ENCODE measurements at places on chromosomes 12 and 14.

DNA sequence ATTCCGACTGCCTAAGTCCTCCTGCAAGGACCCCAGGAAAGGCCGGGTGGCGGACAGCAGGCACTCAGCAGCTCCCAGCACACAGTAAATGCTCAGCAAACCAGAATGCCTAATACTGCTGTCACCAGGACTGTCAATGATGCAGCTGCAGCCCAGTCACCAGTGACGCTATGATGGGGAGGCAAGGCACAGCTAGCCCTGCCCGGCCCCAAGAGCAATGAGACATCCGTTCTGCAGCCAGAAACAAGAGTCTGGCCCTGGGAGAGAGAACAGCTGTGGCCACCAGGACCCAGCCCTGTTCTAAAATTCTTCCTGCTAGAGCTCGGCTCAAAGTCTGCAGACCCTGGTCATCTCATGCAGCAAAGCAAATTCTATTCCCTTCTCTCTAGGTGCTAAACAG is 69.8 kb downstream of the NCOR2 start:
- no peak for DNase-seq

DNA sequence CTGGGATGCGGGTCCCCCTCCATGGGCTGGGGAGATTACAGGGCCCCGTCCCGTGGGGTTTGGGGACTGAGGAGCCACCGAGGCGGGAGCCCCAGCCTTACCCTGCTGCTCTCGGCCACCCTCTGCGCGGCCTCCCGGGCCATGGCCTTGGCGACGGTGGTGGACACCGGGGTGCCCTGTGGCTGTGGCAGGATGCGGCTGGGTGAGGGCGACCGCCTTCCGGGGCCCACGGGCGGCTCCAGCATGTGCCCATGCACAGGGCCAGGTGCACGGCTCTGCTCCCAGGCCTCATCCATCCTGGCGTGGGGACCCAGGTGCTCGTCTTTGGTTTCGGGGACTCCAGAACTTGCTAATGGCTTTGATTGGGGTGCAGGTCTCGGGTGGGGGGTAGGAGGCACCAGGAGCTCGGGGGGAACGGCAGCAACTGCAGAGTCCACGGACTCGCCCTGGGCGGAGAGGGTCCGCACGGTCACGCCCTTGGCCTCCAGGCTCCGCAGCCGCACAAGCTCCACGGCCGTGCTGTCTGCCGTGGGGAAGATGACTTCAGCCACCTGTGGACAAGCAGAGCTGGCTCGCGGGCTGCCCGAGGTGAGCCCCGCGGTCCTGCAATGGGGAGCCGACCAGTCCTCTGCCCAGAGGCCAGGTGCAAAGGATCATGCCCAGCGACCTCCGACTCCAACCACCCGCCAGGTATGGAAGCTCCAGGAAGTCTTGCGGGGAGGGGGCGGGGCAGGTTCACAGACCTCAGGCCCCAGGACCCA is 99.2 kb downstream of the PIWIL1 start:
- no peak for DNase-seq

DNA sequence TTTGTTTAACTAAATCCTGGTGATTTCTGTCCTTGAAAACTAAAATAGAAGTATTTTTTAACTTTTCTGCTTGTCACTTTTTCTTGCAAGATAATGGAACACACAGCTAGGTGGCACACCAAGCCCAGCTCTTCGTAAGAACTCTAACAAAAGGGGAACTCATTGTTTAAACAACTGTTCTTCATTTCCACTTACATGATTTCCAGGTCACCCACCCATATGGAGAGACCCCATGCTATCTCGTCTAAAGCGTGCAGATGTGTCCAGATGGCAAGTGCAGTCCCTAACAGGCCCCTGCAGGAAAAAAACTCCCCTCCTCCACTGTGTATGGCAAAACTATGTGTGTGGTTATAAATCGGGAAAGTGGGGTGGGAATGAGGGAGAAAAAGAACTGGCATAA is 43.3 kb upstream of the NT5DC3 start:
- peak; percentile 66 for DNase-seq

DNA sequence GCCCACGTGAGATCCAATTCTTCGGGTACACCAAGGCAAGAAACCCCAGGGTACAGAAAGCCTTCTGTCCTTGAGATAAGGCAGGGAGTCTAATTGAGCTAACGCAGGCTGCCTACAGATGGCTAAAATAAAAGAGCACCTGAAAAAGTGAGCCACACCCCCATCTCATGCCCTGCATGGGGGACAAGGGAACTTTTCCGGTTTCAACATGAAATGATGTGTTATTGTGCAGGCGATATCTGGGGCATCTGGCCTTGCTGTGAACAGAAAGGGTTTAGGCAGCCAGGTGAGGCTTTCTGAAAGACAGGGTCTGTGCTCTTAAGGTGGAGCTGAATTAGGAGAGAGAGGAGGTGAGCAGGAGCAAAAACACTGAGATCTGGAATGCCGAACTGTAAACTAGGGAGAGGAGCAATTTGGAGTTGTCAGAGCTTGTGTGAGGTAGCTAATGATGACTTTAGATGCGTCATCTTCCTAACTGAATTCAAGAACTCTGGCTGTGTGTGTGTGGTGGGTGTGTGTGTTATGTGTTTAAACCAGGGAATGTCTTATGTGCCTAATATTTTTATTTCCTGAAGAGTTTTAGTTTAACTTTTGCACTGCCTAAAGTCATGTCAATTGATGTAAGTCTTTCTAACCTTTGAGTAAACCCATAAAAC is 20.1 kb upstream of the LDHB start:
- DNase-seq: no peak

DNA sequence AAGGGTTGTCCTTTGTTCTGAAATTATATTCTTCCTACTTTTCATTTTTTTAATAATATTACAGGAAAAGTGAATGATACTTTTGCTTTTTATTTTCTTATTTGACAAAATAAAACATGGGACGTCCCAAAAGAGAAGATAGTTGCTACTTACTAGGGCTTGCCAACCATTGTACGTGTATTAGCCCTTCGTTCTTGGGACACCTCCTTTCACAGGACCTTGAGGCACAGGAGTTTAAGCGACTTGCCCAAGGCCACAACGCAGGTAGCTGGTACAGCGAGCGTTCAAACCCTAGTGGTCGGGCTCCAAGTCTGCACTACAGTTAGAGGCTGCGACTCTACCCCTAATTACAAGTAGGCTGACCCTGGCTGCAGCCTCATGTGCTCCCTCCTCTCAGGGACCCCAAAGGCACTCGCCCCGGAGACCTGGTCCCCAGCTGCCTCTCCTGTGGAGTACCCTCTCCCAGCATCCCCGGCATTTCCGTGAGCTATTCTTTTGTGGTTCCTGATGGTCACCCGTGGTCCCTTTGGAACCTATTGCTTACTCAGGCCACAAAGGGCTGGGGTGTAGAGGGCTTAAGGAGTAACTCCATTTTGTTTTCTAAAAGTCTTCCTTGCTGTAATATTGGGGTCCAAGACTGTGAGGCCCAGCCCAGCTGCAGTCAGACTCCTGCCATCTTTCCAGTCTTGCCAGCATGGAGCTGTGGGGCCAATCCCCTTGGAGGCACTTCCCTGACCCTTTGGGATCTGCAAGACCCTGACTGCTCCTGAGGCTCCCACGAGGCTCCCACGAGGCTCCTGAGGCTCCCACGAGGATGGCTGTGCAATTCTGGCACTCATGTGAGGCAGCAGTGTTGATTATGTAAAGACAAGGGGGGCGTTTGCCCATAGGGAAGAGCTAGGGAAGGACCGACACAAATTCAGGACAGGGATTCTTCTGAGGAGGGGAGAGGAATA is 49.7 kb downstream of the IQSEC3 start:
- no peak for DNase-seq

- DNase-seq: peak; percentile 18
Measured at GRCh38 chr12:27732281-27732680, 21.6 kb downstream of the MRPS35 start.

GRCh38 chr12:8052679-8053078 is 13.5 kb downstream of the C3AR1 start:
- DNase-seq: no peak

DNA sequence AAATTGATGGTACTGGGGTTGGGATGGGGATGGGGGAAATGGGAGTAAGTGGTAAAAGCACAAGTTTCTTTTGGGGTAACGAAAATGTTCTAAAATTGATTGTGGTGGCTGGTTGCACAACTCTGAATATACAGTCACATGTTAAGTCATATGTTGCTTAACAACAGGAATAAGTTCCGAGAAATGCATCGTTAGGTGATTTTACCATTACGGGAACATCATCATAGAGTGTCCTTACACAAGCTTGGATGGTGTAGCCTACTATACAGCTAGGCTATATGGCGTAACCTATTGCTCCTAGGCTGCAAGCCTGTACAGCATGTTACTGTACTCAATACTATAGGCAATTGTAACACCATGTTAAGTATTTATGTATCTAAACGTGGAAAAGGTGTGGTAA is 31.0 kb downstream of the ITGA7 start:
- DNase-seq: no peak

DNA sequence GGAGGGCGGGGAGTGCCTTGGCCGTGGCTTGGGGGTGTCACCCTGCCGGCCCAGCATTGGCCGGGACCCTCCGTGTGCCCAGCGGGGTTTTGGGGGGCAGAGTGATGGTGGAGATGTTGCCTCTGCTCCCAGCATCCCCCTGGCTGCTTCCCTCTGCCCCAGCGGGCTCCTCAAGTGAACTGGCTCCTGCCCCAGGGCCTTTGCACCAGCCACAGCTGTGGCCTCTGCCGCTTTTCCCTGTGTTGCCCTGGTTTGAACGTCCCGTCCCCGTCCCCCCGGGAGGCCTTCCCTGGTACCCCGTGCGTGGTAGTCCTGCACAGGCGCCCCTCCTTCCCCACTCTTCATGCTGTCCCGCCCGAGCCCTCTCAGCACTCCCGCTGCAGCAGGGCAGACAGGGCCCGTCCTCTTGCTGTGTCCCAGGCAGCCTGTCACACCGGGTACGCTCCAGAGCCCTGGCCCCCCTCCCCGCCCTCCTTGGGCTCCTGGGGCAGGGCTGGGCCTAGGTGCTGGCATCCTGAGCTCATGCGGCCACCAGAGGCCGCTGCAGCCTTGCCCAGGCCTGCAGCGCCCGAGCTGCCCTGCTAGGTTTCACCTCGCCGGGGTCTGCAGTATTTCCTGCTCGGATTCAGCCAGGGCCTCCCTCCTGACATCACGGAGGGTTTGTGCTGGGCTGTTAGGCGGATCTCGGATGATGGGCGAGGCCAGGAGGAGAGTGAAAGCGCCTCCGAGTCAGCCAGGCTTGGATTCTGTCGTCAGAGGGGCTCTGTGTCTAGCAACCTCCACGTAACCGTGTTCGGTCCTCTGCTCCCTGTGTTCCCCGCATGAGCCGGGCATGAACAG is 9.5 kb downstream of the NOC4L start:
- DNase-seq: peak; percentile 72

GRCh38 chr14:100473249-100473648 is 114.0 kb downstream of the BEGAIN start:
- no peak for DNase-seq

- DNase-seq: no peak
Measured at GRCh38 chr12:115541891-115542421, 735.5 kb downstream of the MED13L start.

GRCh38 chr12:52372216-52373154 is 5.2 kb upstream of the KRT85 start:
- DNase-seq: peak; percentile 74

DNA sequence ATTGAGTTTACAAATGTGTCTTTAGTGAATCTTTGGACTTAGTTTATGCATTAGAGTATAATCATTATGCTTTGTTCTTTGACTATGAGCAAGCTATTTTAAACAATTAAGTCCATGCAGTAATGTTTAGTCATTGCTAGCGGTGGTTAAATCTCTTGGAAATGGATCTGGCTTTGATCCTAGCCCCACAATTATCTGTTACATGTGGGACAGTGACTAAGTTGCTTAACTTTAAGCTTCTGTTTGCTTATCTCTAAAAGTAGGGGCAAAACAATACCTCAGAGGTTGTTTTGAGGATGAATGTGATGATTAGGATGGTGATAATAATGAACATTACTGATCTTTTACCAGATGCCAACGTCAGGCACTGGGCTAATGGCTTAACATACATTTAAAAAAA is 124.2 kb downstream of the NPAS3 start:
- no peak for DNase-seq

- DNase-seq: no peak
Measured at GRCh38 chr12:104579718-104580495, 123.2 kb downstream of the CHST11 start.

DNA sequence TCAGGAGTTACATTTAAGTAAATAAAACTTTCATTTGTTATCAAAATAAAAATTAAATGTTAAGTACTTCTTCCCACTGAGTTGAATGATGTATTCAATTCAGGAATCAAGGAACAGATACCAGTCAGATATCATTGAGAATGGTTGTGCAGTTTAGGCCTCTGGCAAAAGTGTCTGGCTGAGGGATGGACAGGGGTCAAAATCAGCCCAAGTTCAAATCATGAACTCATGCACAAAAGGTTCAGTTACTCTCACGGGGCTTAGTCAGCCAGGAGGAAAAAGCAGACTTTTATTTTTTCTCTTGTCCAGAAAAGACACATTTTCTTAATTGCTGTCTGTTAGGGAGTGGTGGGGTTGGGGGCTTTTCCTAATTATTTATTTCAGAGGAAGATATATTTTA is 166.3 kb downstream of the RASSF9 start:
- no peak for DNase-seq

GRCh38 chr14:104462651-104463630 is 116.6 kb upstream of the C14orf180 start:
- DNase-seq: no peak

DNA sequence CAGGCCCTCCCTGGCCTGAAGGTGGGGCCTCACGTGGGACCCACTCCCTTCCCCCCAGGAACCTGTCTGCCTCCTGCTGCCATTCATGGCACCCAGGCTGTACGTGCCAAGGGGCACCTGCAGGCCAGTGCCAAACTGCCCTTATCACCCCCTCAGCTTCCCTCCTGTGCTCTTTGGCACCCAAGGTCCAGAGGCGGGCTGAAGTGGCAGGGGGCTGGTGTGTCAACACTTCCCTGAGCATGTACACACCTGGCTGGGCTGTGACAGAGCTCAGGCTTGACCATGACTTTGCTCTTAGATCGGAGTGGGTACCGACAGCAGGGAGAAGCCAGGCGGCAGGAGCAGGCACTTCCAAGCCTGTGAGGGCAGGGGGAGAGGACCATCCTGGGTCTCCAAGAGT is 41.6 kb downstream of the HSD17B6 start:
- no peak for DNase-seq

- DNase-seq: no peak
Measured at GRCh38 chr12:25993901-25994651, 35.6 kb downstream of the RASSF8 start.

- DNase-seq: peak; percentile 15
Measured at GRCh38 chr14:106436310-106436905, 910.0 kb downstream of the TMEM121 start.

GRCh38 chr14:22509751-22510300 is 79.2 kb downstream of the DAD1 start:
- no peak for DNase-seq
